ENCODE measurements at places on chromosomes 4 and X. TPM values are rescaled to one million over a fixed set of nuclear protein-coding genes. Genes with fewer than 3 reads are reported as not detected.

The NXF2 gene
- total RNA-seq: not detected

The CYLC1 gene
- not detected for total RNA-seq

The KDM6A gene
- 21.1 TPM for total RNA-seq

The SLC10A4 gene
- 0.84 TPM for total RNA-seq

The RUFY3 gene
- 59.9 TPM for total RNA-seq

The NDNF gene
- total RNA-seq: 143 TPM

The DDIT4L gene
- total RNA-seq: 0.55 TPM

The FHDC1 gene
- total RNA-seq: 22.4 TPM

DNA sequence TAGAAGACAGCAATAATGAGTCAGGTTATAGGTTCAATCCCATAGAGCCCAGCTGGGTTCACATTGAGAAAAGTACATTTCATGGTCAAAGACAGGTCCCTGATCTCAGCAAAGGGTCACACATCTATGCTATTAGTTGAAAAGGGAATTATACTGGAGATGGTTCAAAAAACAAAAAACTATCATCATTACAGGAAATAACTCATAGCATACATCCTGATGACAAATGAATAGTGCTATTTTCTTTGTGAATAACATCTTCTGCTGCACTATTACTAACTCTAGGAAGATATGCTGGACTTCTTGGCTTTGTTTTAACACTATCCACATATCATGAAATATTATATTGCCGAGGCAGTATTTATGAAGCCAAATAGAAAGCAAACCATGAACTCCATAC, 202.5 kb upstream of the MAB21L2 start:
- H3K4me1 ChIP-seq: no peaks in the 10 kb centered on the region
- no peak for DNase-seq
- H3K27me3 ChIP-seq: no peaks in the 10 kb centered on the region
- no peaks in the 10 kb centered on the region for H3K36me3 ChIP-seq
- no peak overlapping the region for H3K27ac ChIP-seq

DNA sequence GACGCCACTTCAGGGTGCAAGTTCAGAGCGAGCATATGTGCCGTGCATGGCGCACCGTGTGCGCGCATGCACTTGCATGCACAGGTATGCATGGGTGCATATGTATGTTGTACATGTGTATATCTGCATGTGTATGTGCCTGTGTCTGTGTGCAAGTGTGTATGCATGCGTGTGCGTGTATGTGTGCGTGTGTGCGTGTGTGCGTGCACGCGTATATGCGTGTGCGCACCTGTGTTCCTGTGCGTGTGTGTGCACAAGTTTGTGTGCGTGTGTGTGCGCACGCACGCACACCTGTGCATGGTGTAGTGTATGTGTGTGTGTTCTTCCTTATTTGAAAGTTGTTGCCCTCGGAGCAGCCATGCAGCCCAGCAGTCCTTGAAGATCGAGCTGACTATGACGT, 76.8 kb downstream of the GPR143 start:
- no peaks in the 10 kb centered on the region for H3K4me1 ChIP-seq
- no peak overlapping the region for H3K27ac ChIP-seq
- no peak for DNase-seq
- peaks cover 15% of the 10 kb centered on the region for H3K36me3 ChIP-seq
- H3K4me3 ChIP-seq: no peak overlapping the region

- H3K36me3 ChIP-seq: no peaks in the 10 kb centered on the region
- no peak overlapping the region for H3K4me3 ChIP-seq
- H3K4me1 ChIP-seq: no peaks in the 10 kb centered on the region
- H3K27ac ChIP-seq: no peak overlapping the region
- H3K27me3 ChIP-seq: no peaks in the 10 kb centered on the region
Measured at GRCh38 chrX:2756548-2756947, 4.7 kb downstream of the XG start.

GRCh38 chr4:98166025-98166730, 22.9 kb upstream of the STPG2 start:
- H3K27ac ChIP-seq: no peak overlapping the region
- H3K4me1 ChIP-seq: no peaks in the 10 kb centered on the region
- H3K36me3 ChIP-seq: no peaks in the 10 kb centered on the region
- no peak for DNase-seq
- H3K27me3 ChIP-seq: no peaks in the 10 kb centered on the region

DNA sequence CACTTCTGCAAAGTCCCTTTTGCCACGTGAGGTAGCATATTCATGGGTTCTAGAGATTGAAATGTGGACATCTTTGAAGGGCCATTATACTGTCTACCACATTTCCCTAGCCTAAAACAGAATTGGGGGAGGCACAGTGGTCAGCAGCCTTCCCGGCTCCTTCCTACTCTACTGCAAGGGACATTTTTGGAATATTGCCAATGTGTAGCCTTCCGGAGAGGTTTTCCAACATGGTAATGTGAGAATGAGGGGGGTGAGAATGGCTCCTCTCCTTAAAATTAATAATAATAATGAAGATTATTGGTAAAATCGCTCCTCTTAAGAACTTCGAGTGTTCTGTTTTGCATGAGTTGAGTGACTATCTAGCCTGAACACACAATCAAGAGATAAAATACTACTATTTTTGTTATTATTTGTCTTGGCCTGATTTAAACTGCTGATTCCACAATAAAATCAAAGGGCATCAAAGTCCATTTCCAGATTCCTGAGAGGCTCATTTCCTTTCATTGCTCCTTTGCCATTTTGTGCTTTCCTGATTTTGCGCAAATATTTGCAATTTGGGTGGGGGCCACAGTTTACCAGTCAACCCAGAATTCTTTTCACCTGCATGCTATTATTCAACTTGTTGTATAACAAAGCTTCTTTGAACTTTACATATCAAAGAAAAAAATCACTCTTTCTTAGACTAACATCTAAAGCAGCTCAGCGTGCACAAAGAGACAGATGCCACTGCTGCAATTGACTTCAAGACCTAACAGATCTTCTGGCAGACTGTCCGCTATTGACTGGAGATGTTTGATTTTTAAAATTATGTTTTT, 27.0 kb upstream of the TSPAN5 start:
- H3K4me3 ChIP-seq: no peak overlapping the region
- H3K27ac ChIP-seq: no peak overlapping the region
- no peaks in the 10 kb centered on the region for H3K36me3 ChIP-seq
- H3K27me3 ChIP-seq: no peaks in the 10 kb centered on the region
- H3K4me1 ChIP-seq: no peaks in the 10 kb centered on the region

DNA sequence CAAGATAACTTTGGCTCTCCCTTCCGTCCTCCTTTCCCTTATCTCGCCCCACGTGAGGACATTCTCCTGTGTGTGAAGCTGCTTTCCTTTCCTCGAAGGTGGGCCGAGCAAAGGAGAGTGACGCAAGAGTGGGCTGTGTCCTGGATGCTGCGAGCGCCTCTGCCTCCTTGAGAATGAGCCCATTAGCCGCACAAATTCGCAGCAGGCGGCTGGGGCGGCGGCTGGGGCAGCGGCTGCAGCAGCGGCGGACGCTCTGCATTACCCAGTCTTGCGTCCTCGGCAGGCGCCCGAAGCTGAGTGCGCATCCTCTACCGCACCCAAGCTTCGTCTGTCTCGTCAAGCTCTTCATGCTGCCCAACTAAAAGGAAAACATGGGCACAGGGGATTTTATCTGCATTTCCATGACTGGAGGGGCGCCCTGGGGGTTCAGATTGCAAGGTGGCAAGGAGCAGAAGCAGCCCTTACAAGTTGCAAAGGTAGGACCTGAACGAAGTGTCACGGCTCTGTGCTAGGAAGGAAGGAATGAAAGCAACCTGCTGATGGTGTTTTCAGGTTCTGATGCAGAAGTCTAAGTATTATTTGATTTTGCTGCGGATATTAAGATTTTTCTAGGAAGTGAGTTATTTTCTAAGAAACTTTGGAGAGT, at the start of gene SYNPO2:
TSS of gene SYNPO2 (plus strand) at position 189 of the 646 bp plus-strand sequence. CDS start at position 372, 183 bp downstream.
- no peaks in the 10 kb centered on the region for H3K36me3 ChIP-seq
- H3K27me3 ChIP-seq: no peaks in the 10 kb centered on the region
- peak; percentile 53 for DNase-seq
- H3K27ac ChIP-seq: no peak within 1 kb of the TSS

DNA sequence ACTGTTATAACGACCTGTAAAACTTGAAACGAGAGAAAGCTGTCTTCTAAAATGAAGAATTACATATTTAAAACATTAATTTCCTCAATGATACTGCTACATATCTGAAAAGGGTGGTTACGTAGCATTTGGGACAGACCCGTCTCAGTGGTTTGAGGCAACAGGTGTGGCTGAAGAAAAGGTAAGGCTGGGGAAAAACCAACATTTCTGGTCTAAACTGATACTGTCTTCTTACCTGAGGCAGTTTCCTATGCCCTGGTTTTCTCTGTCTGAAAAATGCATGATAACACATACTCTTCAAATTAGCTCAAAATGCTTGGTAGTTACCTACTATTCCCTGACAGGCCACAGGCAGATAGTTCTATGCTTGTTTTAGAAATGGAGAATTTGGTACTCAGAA, 30.4 kb downstream of the PLS3 start:
- no peak for DNase-seq
- peak overlapping the region; percentile 71 for H3K27ac ChIP-seq
- peaks cover 10% of the 10 kb centered on the region for H3K27me3 ChIP-seq
- H3K4me3 ChIP-seq: no peak overlapping the region

DNA sequence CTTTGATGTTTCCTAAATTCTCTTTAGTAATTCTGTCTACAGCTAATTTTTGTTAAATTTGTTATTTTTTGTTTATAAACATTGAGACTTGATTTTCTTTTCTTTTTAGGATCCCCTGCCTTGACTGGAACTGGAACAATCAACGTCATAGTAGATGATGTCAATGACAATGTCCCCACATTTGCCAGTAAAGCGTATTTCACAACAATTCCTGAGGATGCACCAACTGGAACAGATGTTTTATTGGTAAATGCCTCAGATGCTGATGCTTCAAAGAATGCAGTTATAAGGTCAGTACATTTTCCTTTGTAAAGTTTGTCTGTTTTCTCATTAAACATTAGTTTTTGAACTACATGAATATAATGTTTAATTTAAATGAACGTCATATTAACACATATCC, 119.4 kb downstream of the FAT4 start:
- peaks cover 4% of the 10 kb centered on the region for H3K4me1 ChIP-seq
- peak overlapping the region; percentile 0 for H3K27ac ChIP-seq
- no peak overlapping the region for H3K4me3 ChIP-seq
- no peaks in the 10 kb centered on the region for H3K27me3 ChIP-seq

DNA sequence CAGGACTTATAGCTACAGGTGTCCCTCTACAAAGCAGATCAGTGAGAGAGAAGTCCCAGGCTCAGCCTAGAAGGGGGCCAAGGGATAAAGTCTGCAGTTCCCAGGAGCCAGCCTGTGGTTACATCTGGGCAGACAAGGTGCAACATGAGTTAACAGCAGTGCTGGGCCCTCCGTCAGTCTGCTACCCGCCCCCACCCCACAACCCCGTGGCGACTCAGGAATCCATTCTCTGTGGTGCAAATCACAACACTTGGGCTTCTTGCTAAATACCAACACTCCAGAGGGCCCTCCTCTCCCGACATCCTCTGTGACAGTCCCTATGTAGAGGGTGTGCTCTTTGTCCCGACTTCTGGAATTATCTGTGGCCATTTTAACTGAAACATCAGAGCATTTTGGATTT, 13.8 kb downstream of the GPM6B start:
- H3K4me1 ChIP-seq: no peaks in the 10 kb centered on the region
- no peak overlapping the region for H3K27ac ChIP-seq
- no peak overlapping the region for H3K4me3 ChIP-seq
- H3K36me3 ChIP-seq: no peaks in the 10 kb centered on the region
- no peak for DNase-seq

- H3K4me3 ChIP-seq: no peak overlapping the region
- no peaks in the 10 kb centered on the region for H3K27me3 ChIP-seq
- no peak for DNase-seq
Measured at GRCh38 chr4:114026447-114026846, 47.0 kb upstream of the ARSJ start.

- H3K4me3 ChIP-seq: no peak overlapping the region
- H3K27me3 ChIP-seq: no peaks in the 10 kb centered on the region
- no peak for DNase-seq
- H3K4me1 ChIP-seq: no peaks in the 10 kb centered on the region
- no peak overlapping the region for H3K27ac ChIP-seq
Measured at GRCh38 chr4:82057990-82058544, 315.7 kb downstream of the HNRNPD start.

- H3K4me1 ChIP-seq: peaks cover 4% of the 10 kb centered on the region
- H3K27me3 ChIP-seq: no peaks in the 10 kb centered on the region
- no peak overlapping the region for H3K4me3 ChIP-seq
- no peaks in the 10 kb centered on the region for H3K36me3 ChIP-seq
Measured at GRCh38 chr4:38523524-38524448, 140.2 kb upstream of the KLF3 start.

DNA sequence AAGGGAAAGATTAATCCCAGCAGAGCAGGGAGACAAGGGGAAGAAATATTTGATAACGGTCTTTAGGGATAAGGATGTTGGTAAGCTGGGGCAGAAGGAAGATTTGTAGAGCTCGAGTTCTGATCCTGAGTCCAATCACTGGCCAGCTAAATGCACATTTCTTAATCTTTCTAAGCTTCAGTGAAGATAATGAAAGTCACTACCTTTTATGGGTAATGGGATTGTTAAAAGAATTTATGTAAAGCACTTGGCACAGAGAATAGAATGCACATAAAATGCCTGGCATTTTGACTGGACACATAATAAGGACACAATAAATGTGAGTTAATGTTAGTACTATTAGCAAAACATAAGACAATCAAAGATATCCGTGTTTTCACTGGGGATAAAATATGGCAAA, 43.3 kb downstream of the NCAPG start:
- H3K4me3 ChIP-seq: no peak overlapping the region
- no peaks in the 10 kb centered on the region for H3K27me3 ChIP-seq
- H3K36me3 ChIP-seq: no peaks in the 10 kb centered on the region
- no peak for DNase-seq

Measured in left lung (tissue), 14 donors.